ENCODE measurements at places on chromosomes 3 and 15.

GRCh38 chr15:100803171-100803440 is 76.5 kb upstream of the ALDH1A3 start:
- DNase-seq, result no peak

DNA sequence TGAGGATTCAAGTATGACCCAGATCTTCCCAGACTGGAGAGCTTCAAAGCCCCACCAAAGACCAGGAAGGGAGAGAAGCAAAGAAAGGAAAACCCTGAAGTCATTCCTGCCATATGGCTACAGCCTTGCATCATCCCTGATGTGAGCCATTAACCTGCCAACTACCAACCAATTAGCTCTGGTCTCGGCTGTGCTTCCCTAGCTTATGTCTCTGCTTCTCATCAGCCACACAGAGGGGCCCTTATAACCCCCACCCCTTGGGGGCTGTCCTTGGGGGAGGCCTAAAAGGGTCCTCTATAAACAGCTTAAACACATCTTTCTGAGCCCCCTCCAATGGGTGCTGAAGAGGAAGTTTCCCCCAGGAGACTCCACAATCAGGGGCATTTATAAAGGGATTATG is 52.8 kb downstream of the NOX5 start:
- no peak for DNase-seq

GRCh38 chr3:115470254-115470653 is 153.1 kb upstream of the GAP43 start:
- no peak for DNase-seq

DNA sequence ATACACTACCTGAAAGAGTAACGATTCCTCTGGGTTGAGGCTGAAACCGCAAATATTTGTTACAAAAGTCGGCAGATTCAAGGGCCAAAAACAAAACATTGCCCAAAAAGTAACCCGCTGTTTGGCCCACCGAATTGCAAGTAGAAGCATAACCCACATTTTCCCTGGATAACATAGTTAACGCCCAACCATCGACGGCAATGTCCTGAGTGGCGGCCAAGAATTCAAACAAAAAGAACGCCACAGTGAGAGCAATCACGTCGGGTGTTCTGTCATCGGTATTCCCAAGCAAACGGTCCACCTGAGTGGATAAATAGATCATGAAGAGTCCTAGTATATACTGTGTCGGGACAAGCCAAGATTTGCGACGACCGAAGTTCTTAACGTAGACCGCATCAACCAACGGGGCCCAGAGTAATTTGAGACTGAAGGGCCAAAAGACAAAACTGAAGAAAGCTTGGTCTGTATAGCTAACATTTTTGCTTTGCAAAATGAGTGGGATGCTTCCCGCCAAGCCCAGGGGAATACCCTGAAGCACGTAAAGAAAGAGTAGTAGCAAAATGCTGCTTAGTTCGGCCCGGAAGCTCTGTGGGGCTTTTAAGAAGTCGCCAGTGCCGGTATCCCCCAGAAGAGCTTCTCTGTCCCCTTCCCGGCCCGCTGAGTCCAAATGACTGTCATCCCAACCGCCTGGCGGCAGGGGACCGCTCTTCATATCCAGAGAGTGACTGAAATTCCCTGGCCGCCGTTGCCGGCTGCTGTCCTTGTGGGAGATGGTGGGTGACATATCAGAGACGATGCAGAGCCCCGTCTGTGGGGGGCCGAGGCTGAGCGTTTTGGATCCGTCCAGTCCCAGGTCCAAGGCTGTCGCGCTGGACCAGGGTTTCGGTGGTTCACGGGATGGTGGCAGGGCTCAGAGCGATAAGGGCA is 750 bp downstream of the SLC33A1 start:
- DNase-seq, result no peak

DNA sequence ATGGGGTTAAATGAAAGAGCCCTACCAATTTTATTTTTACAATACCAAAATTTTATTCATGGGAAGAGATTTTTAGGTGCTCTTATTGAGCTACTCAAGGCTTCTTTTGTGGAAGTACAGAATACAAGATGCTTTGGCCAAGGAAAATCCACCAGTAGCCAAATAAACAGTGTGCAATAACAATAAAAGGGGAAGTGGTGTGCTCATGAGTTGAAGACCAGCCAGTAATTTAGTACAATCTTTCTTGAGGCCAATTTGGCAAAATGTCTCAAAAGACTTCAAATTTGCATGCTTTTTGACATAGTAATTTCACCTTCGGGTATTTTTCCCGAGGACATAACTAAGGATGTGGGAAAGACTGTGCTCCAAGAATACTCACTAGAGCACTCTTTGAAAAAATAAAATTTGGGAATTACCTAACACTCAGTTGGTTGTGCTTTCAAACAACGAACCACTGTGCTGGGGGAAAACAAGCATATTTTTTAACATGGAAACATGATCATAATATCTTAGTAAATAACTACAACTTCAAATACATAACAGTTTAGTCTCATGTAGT is 294.0 kb downstream of the DIPK2A start:
- no peak for DNase-seq
